Stimulated activated CD8-positive, alpha-beta memory T cell treated with anti-CD3 and anti-CD28 coated beads, Interleukin-12 subunit alpha, Interleukin-12 subunit beta, amount 100 ng/mL, for 4 hours (primary cell): ENCODE measurements at places on chromosomes 2 and 18.

GRCh38 chr2:23401427-23402204 lies 16.6 kb downstream of the KLHL29 start:
- DNase-seq, result no peak

- DNase-seq, result no peak
These were observed 15.3 kb upstream of the PRLH start for GRCh38 chr2:237551071-237551574.

DNA sequence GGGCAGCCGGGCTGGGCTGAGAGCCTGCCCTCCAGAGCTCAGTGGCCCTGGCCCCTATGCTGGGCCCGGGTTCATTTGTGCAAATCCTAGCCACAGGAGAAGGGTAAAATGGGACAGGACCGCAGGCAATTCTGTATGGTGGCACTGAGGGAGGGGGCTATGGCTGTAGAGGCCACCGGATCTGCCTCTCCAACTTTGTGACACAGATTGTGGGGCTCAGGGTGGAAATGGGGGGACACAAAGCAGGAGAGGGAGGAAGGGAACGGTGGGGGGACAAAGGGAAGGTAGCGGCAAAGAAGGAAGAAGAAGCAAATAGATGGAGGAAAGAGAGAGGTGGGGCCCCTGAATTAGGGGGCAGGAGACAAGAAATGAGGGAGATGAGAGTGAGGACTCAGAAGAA lies 201.1 kb downstream of the SMAD2 start:
- no peak for DNase-seq

DNA sequence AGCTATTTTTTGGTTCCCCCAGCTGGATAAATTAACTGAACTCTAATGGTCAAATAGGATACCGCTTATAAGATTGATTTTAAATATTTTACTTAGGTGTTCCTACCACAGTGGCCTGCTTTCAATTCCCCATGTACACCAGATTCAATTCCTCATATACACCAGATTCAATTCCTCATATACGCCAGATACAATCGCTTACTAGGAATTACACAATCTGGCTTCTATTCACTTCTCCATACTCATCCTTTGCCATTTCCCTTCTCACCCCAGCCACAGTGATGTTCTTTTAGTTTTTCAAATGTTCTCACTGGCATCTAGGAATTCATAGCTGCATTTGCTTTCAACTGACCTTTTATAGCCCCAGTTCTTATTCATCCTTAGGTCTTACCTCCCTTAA lies 66.5 kb downstream of the SLC40A1 start:
- no peak for DNase-seq

DNA sequence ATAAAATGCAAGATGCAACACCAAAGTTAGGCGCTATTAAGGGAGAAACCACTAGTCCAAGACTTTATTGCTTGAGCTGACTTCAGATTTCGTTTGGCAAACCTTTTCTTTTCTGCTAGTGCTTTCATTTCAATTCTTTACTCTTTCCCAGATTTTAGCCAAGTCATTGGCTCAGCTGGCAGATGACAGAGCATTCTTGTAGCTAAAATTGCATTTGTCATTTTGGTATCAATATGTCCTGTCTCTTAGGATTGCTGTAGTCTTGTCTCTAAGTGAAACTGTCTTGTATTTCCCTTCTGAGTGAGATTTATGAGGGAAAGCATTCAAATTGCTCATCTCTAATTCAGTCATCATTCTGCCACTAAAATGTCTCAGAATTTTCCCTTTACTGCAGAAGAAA lies 335.1 kb downstream of the METTL4 start:
- DNase-seq, result no peak

DNA sequence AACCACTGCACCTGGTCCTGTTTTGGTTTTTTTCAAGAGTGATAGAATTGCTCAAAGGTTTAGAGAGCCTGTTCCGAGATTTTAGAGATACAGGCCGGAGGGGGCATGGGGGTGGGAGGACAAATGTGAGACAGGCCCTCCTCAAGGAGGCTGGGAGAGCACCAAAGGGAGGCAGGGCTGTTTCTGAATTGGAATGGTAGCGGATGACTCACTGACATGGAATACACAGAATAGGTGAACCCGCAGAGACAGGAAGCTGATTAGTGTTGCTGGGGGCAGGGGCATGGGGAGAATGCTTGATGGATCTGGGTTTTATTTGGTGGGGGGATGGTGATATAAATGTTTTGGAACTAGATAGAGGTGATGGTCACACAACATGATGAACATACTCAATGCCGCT lies 111.0 kb upstream of the MGAT5 start:
- DNase-seq, result no peak

DNA sequence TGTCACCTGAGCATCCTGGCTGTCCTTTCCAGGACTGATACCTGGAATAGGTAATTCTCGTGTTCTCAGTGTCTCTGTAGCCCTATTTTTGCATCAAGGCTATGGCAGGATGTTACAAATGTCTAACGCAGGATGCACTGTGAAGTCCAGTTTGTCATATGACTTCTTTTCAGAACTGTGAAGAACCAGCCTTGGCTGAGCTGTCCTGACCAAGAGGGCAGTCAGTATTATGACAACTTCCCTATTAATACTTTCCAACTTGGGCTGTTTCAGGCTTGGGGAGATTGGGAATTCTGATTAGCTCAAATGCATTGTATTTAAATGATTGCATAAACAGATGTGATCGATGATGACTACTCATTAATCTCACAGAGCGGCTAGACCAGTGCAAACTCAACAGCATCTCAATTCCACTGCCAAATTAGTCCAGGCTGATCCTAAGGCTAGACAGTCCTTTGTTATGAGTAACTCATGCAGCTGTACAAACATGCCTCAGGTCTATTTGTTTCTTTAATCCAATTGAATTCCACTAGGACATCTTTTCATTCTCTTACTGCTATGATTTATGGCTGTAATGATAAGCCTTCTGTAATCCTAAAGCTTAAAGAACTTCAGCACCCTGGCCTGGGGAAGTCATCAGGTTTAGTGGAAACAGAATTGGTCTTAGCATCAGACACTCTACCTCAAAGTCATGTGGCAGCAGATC lies 331.6 kb downstream of the KCNS3 start:
- DNase-seq, result no peak

DNA sequence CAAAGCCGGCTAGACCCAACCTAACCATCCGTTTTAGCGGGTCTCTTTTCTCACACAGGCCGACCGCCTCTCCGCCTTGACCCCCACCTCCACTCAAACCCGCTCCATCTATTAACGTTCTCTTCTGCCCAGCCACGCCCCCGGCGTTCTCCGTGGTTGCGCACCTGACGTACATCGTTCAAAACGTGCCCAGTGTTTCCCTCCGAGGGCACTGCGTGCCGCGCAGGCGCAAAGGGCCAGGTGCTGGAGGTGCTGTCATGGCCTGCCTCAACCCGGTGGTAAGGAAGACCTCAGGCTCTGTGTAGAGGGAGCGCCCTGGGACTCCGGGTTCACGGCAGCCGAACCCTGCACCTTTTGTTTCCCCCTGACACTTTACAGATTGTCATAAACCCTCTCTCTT lies at the start of gene GTF2A1L:
TSS of gene GTF2A1L (plus strand) at position 239 of the 400 bp plus-strand sequence. CDS start at position 258, 19 bp downstream.
- DNase-seq, result no peak

- DNase-seq, result no peak
These were observed 68.6 kb upstream of the ACKR3 start for GRCh38 chr2:236501026-236501425.

GRCh38 chr2:230643576-230644291 lies 68.9 kb upstream of the CAB39 start:
- peak; percentile 35 for DNase-seq

DNA sequence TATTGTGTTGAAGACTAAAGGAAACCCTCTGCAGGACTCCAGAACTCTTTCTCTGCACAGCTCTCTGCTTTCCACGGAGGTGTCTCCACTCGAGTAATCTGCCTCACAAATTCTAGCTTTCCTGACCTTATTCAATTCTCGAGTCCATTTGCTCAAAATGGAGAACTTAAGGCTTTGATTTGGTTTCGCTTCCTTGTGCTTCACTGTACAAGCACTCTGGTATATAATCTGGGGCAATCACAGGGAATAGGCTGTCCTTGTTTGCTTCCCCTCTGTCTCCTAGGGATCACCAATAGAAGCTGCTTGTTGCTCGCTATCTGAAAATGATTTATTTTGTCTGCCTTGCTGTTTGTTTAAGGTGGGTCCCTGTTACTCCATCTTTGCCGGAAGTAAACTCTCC lies 129.1 kb upstream of the DOCK10 start:
- no peak for DNase-seq

DNA sequence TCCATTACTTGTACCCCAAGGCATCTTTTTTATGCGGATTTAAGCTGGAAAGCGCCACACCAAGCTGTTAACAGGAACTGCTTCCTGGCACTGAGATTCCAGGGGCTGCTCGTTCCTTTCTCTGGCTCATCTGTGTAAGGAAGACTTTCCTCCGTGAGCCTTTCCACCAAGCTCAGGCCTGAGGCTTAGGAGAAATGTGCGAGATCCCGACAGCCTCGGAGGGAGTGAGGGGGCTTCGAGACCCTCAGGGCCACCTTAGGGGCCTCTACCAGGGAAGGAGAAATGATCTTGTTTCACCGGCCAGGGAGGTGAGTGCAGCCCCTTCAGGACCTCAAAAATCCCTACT lies 17.1 kb downstream of the B3GNT7 start:
- DNase-seq, result no peak

GRCh38 chr2:128738446-128739110 lies 419.9 kb upstream of the HS6ST1 start:
- no peak for DNase-seq

DNA sequence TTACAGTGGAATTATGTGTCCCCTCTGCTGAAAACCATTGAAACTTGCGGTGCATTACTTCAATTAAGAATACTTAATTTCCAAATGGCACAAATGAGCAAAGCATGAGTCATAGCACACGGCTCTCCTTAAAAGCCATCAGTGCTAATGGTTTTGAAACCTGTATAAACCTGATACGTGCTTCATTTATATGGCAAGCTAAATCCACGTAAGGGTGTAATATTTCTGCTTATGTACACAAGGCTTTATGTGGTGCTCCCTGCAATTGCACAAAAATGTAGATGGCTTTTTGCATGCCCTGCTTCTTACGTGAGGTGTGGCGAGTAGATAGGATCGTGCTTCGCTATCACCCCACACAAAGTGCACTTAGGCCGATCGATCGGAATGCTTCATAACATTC lies 840.9 kb downstream of the GALR1 start:
- no peak for DNase-seq

DNA sequence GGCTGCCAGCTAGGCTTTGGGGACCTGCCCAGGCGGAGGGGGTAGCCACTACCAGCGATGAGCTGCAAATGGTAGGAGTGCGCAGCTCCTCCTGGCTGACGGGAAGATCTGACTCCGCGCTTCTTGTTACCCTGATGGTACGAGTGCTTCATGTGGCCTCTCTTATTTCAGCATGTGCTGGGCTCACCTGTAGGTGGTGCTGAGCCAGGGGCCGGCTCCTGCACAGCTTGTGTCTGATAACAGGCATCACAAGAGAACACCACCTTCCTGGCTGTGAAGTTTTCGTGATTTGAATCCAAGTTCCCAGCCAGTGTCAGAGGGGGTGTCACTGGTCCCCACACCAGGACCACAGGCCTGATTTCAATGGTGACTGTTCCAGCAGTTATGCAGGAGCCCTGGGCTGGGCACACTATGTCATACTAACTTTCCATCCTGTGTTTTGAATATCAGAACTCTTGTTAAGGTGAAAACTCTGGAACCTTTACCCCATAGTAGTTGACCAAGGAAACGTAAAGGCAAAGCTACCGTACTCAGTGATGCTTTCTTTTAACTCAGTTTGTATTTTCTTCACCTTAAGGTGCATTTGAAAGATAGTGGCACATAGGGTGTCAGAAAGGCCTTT lies 28.0 kb downstream of the APCDD1 start:
- no peak for DNase-seq

- DNase-seq, result no peak
These were observed 361.9 kb upstream of the MEX3C start for GRCh38 chr18:51559198-51559901.

DNA sequence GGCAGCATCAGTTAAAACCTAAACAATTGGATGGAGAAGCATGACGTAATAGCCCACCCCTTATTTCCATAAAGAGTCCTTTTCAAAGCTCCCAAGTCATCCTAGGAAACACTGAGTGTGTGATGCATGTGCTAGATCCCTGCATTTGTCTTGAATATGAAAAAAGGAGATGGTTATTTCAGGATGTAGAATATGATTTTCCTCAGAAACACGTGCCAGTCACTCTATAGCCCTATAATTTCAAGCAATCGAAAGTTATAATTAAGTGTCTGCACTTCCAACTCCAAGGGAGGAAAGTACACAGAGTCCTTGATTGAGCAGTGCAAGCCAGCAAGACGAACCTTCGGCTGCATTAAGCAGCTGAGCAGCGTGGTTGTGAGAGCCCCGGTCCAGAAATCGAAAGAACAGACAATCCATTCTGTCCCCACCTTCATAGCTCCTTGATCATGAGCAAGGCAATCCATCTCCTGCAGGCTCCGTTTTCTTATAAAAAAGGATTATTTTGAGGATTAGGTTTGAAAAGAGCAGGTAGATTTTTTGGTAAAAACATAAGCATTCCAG lies 287.7 kb downstream of the FBXO15 start:
- no peak for DNase-seq

GRCh38 chr2:160445673-160446072 lies 47.9 kb downstream of the RBMS1 start:
- DNase-seq, result no peak

- DNase-seq, result no peak
These were observed 220.7 kb downstream of the NDUFA10 start for GRCh38 chr2:239804161-239805042.

- peak; percentile 8 for DNase-seq
These were observed 2.1 kb downstream of the POMC start for GRCh38 chr2:25165992-25166875.

DNA sequence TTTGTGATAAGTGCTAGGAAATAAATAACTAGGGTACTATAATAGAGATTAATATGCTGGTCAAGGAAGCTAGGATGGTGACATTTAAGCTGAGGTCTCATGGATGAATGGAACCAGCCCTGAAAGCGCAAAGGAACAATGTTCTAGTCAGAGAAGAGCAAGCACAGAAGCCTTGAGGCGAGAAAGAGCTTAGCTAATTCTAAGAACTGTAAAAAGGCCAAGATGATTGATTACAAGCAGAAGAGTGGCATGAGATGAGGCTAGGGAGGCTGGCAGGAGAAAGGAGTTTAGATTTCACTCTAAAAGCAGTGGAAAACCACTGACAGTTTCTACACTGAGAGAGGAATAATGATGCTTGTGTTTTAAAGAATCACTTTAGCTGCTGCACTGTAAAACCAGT lies 3.4 kb upstream of the YIPF4 start:
- no peak for DNase-seq

- DNase-seq, result no peak
These were observed 71.2 kb downstream of the SLC9A4 start for GRCh38 chr2:102544182-102544581.
